ENCODE measurements at places on chromosomes 2 and 18. TPM values are rescaled to one million over a fixed set of nuclear protein-coding genes. Genes with fewer than 3 reads are reported as not detected.

MATN3 gene
- total RNA-seq = 2.3 TPM

- DNase-seq = no peak
Measured at GRCh38 chr2:134564549-134564948, 154.3 kb downstream of the TMEM163 start.

DNA sequence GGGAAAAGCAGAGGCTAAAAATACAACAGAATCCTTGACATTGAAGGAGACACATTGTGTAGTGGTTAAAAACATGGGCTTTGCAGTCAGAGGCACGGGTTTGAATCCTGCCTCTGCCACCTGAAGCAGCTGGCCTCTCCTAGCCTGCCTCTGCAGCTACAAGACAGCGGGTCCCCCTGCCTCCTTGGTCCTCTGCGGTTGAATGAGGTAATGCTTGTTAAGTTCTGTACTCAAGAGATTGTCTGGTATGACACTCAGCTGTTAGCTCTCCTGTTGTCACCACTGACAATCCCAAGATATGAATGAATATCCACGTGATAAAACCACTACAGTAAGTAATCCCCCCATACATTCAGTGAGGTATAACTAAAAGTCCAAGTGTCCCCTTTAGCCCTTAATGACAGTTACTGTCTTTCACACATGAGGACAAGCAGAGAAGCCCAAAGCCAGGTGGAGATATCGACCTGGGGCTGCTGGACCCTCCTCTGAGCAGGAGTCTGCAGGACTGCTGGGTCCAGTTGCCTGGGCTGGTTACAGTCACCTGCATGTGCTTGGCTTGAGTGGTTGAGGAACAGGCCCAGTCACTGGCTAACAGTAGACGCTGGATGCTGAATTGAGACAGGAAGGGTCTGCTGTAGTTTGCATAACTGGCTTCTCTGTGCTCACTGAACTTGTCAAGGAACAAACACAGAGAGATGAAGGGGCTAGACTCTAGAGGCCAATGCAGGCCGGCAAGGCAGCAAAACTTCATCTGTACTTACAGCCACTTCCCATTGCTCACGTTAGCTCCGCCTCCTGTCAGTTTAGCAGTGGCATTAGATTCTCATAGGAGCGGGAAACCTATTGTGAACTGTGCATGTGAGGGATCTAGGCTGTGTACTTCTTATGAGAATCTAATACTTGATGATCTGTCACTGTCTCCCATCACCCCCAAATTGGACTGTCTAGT lies 85.5 kb downstream of the TGFA start:
- no peak for DNase-seq

DNA sequence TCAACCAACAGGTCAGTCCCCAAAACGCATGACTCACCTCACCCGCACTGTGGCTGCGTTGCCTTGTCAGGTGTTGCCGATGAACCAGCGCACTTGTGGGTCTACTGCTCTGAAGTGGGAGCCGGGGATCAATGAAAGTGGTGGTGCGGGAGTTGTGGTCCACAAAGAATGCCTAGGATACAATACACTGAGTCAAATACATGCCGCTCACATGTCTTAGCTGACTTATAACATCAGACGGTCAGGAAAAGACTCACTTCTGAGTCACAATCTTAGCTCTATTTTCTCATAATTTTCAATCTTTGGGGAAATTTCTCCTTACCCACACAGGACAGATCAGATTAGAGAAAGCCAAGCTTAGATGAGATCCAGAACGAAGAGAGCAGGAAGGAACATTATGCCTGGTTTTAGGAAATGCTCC lies 107.1 kb upstream of the STK17B start:
- no peak for DNase-seq

GRCh38 chr2:211367293-211367692 lies 810.9 kb downstream of the CPS1 start:
- DNase-seq = no peak

PXDN gene
- total RNA-seq = 85.8 TPM

OXER1 gene
- 1.00 TPM for total RNA-seq

- DNase-seq = no peak
Measured at GRCh38 chr2:137321566-137321965, 556.2 kb downstream of the THSD7B start.

PAIP2B gene
- total RNA-seq = 2.8 TPM

DNA sequence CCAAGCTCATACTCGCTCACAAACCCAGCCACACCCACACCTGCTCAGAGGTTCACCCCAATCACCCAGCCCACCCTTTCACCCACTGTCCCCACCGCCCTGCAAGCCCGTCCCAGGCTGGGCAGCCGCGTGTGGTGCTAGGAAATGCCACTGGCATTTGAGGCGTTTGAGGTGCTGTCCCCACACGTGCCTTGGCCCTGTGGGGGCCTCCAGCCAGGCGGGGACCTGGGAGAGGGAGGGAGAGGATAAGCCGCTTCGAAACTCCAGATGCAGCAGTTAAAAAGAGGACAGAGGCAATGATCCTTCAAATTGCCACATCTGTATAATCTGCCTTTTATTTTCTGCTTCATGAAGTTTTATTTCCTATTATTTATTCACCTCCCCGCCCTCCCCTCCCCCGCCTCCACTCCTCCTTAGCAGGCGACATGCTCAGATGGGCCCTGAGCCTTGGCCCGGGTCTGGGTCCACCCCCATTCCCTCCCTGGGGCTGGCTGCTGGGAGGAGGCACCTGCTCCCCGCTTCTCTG lies 35.9 kb downstream of the PSD4 start:
- DNase-seq = peak; percentile 58

DNA sequence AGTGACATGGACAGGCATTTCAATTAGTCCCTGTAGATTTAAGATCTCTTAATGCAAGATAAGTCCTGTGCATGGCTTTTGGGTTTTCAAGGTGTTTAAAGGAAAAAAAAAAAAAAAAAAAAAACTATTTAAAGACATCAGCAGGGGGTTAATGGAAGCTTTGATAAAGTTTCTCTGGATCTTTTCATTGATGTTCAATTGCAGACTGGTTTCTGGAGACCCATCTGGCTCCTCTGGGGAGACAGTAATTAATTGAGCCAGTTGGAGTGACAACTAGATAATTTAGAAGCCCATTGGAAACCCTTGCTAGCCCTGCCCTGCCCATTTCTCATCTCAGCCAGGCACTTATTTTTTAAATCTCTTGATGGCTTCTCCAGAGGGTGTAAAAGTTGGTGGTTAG lies 98.7 kb downstream of the EPHA4 start:
- DNase-seq = no peak

- DNase-seq = no peak
Measured at GRCh38 chr18:75612456-75612855, 185.0 kb upstream of the SMIM21 start.

DPYSL5 gene
- not detected for total RNA-seq

DNA sequence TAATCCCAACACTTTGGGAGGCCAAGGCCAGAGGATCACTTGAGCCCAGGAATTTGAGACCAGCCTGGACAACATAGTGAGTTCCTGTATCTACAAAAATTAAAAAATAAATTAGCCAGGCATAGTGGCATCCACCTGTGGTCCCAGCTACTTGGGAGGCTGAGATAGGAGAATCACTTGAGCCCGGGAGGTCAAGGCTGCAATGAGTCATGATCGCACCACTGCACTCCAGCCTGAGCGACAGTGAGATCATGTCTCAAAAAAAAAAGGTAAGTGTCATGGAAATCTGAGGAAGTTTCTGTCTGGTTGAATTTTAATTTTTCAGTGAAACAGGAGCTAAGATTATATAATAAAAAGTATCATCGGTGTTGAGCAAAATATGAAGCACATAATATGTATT lies 2.5 kb upstream of the C2orf15 start:
- no peak for DNase-seq

DNA sequence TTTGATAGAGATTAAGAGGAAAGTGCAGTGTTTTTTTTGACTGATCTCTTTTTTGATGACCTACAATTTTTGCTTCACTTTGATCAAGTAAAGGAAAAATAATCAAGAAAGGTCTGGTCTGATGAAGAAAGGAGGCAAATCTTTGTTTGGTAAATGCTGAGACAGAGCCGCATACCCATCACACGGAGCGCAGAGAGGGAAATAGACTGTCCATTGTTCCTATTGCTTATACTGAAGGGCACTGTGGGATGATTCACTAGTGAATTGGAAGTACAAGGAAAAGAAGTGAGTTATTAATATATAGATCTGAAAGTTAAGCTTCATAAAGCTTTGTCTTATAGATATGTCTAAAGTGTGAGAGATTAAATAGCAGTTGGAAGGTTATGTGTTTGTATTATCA lies 455.1 kb downstream of the PLCL1 start:
- DNase-seq = no peak

GRCh38 chr18:38038242-38038641 lies 472.6 kb upstream of the CELF4 start:
- DNase-seq = no peak

GRCh38 chr18:43590182-43590903 lies 313.1 kb upstream of the SYT4 start:
- peak; percentile 75 for DNase-seq

DNA sequence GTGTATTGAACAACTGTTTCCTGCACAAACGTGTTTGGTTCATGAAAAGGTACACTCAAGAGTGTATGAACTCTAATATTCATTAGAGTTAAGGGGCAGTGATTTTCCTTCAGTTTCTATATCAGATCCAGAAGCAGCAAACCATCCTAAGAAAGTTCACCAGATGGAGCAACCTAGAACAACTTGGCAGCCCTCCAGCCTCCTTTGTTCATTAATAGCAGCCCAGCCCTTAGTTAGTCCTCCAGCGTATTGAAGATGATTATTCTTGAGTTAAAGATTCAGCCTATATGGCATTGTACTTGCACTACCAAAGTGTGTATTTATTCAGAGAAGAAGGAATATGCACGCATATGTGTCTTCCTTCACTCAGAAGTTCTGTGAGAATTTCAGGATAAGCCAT lies 365.5 kb downstream of the SETBP1 start:
- no peak for DNase-seq

GRCh38 chr2:234583331-234583730 lies 86.5 kb upstream of the ARL4C start:
- no peak for DNase-seq

- no peak for DNase-seq
Measured at GRCh38 chr2:167504695-167505094, 616.4 kb downstream of the XIRP2 start.

CYP26B1 gene
- 5.1 TPM for total RNA-seq

GRCh38 chr2:119352357-119352756 lies 14.3 kb downstream of the C2orf76 start:
- DNase-seq = no peak

ELOA2 gene
- total RNA-seq = not detected

GRCh38 chr2:127506510-127506909 lies 19.8 kb downstream of the IWS1 start:
- no peak for DNase-seq

FMNL2 gene
- total RNA-seq = 45.0 TPM

DNA sequence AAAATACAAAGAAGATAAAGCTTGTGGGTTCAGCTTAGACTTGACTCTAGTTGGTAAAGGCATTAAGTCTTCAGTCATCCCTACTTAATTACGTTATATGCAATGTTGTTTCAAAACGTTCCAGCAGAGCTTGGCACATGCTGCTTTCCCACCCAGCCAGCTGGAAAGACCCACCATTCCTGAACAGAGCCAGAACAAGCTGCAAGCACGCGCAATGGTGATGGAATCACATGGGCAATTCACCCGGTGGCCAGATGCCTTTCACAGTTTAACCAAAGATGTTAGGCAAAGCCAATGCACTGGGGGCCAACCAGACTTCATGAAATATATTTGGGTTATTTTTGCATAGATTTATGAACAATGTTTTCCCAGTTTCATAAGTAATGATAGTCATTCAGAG lies 123.4 kb upstream of the CDH20 start:
- DNase-seq = peak; percentile 79

MAL gene
- total RNA-seq = 1.0 TPM

DNA sequence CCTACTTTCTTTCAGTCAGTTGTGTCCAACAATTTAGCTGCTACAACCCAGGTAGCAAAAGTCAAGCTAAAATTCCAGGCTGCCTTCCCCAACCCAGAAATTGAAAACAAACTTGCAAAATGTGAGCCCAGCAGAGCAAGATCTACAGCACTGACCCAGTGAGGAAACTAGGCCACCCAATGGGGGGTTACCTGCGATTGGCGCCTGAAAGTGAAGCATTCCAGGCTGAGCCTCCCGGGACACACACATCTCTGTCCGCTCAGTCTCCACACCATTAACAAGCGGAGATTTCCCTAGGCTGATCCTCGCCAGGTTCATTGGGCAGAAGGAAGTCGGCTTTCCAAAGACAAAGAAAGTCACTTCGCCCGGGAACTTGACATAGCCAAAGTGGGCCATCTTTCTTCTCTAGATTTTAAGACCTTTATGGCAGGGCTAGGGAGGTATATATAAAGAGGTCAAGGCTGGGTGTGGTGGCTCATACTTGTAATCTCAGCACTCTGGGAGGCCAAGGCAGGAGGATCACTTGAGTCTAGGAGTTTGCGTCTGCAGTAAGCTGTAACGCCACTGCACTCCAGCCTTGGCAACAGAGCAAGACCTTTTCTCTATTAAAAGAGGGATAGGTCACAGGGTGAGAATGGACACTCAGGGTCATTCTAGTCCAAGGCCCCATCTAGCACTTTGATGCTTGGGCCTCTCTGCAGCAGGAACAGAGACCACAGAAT lies 53.6 kb downstream of the TTC32 start:
- DNase-seq = no peak

GRCh38 chr2:119475857-119476244 lies 44.2 kb downstream of the TMEM37 start:
- DNase-seq = no peak

DNA sequence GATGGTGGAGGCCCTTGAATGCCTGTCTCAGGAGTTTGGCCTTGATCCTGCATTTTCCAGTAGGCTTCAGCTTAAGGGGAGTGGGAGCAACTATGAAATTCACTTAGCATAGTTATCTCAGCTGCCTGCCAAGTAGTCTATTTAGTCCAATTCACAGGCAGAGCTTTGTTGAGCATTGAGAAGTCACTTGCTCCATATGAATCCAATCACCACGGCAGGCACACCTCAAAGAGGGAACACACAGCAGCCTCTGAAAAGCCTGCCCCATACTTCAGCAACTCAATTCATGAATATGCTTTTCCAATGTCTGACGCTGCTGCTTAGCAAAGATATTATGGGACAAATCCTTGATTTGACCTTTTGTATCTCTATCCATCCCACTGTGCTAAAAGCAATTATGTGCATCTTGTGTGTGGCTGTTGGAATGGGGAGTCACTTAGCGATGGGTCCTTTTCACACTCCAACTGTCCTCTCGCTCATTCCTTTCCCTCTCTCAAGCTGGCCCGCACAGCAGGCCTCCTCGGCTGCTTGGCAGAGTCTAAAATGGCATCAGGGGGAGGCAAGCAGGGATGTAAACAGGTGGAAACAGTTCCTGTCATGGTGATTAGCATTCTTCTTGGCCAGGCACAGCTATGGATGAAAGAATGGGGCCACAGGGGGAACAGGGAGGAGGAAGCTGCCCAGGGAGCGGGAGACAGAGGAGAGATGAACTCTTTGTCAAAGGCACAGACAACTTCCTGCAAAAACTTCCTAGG lies 56.0 kb upstream of the LRPPRC start:
- DNase-seq = no peak

Measured in posterior vena cava (tissue), 2 donors.